ENCODE measurements at places on chromosomes 2 and 18. TPM values are rescaled to one million over a fixed set of nuclear protein-coding genes. Genes with fewer than 3 reads are reported as not detected.

Gene COL3A1
- total RNA-seq: 1.3 TPM

Gene CD302
- total RNA-seq: 10.6 TPM

Gene NEU2
- not detected for total RNA-seq

Gene PARD3B
- total RNA-seq: 30.9 TPM

Gene TUBA4B
- not detected for total RNA-seq

Gene CNNM3
- total RNA-seq: 13.0 TPM

Gene CKAP2L
- total RNA-seq: 25.2 TPM

Gene RSAD2
- 0.09 TPM for total RNA-seq

Gene SLC9A4
- total RNA-seq: 0.07 TPM

Gene TRIM43
- total RNA-seq: not detected

Gene SLC19A3
- total RNA-seq: not detected

Gene CHRNG
- not detected for total RNA-seq

Gene UGT1A3
- total RNA-seq: not detected

Gene KHK
- 3.7 TPM for total RNA-seq

Gene STARD6
- not detected for total RNA-seq

Gene MTX2
- 31.7 TPM for total RNA-seq

Gene QPCT
- 12.8 TPM for total RNA-seq

Gene C2orf80
- not detected for total RNA-seq

Gene CDH20
- total RNA-seq: not detected

Gene CCBE1
- not detected for total RNA-seq

Gene SPP2
- not detected for total RNA-seq

Gene UGT1A10
- not detected for total RNA-seq

Gene FIGN
- 6.6 TPM for total RNA-seq

Gene NYAP2
- total RNA-seq: not detected

Gene RNF125
- 0.92 TPM for total RNA-seq

Gene TWIST2
- 1.2 TPM for total RNA-seq

Gene CLEC4F
- total RNA-seq: not detected

Gene IGFBP2
- total RNA-seq: 229 TPM

Gene PSTPIP2
- 3.4 TPM for total RNA-seq

Gene IL36B
- total RNA-seq: not detected

Gene DIS3L2
- 31.5 TPM for total RNA-seq

Gene CHRND
- total RNA-seq: not detected

Gene SMCHD1
- total RNA-seq: 36.2 TPM

Gene SPATA3
- total RNA-seq: not detected

Gene SLC4A3
- 0.21 TPM for total RNA-seq

Gene NMUR1
- not detected for total RNA-seq

Gene DCDC2C
- total RNA-seq: not detected

Gene SKOR2
- total RNA-seq: not detected

Gene HMSD
- total RNA-seq: not detected

Gene ZNF396
- total RNA-seq: 0.72 TPM

Gene AQP12B
- not detected for total RNA-seq

Gene CD8B2
- not detected for total RNA-seq

Gene OR6B2
- total RNA-seq: not detected

Gene CDH7
- total RNA-seq: not detected
